ENCODE measurements at places on chromosomes 7 and 10.
A peak's percentile ranks its signal among the peaks of the same experiment; 100 is the strongest.

- no peak for DNase-seq
Measured at GRCh38 chr7:141433698-141434097, 117.5 kb upstream of the AGK start.

- DNase-seq, result no peak
Measured at GRCh38 chr7:151312356-151312755, 29.3 kb upstream of the NUB1 start.

DNA sequence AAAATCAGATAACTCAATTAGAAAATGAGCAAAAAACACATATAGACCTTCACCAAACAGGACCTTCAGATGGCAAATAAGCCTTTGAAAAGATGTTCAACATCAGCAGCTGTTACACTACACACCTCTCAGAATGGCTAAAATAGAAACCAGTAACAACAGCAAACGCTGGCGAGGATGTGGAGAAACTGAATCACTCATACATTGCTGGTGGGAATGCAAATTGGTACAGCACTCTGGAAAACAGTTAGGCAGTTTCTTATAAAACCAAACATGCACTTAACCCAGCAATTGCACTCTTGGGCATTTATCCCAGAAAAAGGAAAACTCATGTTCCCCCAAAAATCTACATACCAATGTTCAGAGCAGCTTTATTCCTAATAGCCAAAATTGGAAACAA, 37.7 kb upstream of the SMARCD3 start:
- DNase-seq, result no peak

DNA sequence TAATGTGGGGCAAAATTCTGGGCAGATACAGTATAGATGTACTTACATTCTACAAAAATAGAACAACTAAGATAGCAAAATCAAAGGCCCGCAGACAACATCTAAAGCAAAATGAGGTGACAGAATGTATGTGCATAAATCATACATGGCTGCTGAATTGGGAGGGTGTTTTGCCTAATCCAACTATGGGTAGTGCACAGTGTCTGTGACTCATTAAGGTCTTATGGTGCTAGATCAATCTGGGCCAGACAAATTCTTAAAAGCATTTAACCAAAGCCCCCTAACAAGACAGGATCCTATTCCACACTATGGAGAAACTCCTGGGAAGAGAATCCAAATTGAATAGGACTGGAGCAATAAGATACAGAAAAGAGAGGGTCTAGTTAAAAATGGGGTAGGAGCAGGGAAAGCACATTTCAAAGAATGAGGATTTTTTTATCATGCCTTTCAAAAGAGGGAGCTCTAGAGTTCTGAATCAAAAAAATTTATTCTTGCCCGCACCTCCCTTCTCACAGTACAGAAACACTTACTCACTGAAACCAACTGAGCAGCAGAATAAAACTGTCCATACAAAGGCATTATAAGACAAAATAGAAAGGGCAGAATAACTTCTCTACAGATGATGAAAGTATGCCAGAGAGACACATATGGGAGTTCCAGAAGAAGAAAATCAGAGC, 181.3 kb downstream of the RNLS start:
- no peak for DNase-seq

- DNase-seq, result peak; percentile 50
Measured at GRCh38 chr7:142535123-142535779, 214.0 kb upstream of the PRSS1 start.

DNA sequence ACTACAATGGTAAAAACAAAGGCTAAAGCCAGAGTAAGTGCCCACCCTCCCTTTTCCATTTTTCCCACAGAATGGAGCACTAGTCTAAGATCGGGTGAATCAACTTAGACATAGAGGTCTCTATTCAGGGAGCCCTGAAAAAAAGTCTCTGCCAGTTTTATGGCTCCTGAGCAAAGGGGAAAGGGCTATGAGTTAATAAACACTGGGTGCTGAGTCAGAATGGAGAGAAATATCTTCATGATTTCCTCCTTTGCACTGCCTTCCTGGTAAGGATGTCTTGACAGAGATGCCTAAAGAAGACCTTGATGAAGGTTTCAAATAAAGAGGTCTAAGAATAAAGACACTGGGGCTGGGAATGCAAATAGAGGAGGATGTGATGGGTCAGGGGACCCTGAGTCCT, 607.4 kb upstream of the MBL2 start:
- DNase-seq, result no peak

DNA sequence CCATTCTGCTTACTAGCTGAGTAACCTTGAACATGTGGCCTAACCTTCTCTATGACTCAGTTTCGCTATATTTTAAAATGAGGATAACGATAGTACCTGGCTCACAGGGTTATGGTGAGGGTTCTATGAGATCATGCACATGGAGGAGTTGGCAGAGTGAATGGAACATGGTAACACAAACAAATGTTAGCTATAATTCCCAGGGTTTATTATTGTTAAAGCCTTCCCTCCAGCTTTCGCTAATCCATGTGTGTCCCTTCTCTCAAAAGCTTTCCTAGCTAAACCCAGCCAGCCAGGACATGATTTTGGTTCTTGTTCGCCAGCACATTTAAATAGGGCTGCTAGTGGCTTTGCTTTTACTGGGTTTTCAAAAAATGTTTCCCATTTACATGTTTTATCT, 361.0 kb upstream of the NFE2L3 start:
- no peak for DNase-seq

Measured in NCI-H187 (cell line).